NCI-H446 (cell line): ENCODE measurements at places on chromosomes 4 and X.
A peak's percentile ranks its signal among the peaks of the same experiment; 100 is the strongest.

GRCh38 chrX:13226214-13226613 lies 93.6 kb downstream of the ATXN3L start:
- DNase-seq: no peak

DNA sequence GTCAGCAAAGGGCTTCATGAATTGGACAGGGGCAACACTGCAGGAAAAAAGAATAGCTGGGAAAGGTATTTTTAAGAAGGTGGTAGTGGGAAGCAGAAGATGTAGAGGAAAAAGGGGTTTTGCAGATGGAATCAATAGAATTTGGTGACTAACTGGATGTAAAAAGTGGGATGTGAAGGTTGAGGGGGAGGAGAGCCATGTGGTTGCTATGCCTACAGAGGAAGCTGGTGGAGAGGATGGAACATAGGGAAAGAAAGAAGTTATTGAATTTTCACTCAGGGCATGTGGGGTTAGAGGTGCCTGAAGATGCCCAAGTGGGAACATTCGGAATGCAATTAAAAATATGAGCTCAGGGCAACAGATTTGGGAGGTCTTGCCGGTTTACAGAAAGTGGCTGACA lies 33.0 kb downstream of the REELD1 start:
- no peak for DNase-seq

DNA sequence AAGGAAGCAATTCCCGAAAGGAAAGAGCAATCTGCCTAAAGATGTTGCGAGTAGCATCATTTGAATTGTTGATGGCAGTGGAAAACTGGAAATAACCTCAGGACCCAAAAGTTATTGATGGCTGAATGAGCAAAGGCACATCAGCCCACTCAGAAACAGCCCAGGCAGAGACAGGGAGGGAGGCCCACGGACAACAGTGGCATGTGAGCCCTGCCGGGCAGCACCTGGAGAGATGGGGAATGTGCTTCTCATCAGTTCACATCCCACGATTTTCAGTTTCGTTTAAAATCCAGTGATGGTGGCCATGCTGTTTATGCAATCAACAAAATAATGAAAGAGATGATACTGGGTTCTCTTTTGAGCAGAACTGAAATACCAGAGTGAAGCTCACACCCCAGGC lies 80.0 kb downstream of the JAKMIP1 start:
- no peak for DNase-seq

DNA sequence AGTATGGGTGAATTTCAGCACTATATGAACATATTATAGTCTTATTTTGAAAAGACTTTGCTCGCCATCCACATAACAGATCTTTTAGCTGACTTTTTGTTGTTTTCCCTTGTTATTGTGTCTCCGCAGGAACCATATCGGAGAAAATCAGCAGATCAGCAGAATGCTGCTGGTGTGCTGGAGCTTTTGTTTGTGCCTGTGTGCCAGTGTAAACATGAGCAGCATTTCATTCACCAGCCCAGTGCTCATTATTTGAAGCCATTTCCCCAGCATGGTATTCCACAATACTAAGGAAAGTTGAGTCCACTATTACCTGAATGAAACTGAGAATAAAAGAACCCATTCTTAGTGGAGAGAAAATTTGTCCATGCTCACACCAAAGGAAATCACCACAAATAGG lies 261.8 kb upstream of the ARX start:
- DNase-seq: no peak

DNA sequence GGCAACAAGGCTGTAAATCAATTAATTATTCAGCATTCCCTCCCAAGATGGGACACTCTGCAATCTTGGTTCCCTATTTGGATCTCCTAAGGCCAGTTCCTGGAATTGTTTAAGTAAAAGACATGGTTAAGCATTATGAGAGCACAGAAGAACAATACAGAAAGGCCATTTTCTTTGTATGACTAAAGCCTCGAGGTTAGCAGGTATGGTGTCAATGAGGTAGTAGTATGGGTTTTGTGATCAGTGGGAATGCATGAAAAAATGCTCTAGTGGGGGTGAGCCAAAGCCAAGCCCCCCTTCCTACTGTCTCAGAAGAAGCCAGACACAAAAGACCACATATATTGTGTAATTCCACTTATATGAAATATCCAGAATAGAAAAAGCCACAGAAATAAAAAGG lies 61.7 kb upstream of the S100G start:
- no peak for DNase-seq

DNA sequence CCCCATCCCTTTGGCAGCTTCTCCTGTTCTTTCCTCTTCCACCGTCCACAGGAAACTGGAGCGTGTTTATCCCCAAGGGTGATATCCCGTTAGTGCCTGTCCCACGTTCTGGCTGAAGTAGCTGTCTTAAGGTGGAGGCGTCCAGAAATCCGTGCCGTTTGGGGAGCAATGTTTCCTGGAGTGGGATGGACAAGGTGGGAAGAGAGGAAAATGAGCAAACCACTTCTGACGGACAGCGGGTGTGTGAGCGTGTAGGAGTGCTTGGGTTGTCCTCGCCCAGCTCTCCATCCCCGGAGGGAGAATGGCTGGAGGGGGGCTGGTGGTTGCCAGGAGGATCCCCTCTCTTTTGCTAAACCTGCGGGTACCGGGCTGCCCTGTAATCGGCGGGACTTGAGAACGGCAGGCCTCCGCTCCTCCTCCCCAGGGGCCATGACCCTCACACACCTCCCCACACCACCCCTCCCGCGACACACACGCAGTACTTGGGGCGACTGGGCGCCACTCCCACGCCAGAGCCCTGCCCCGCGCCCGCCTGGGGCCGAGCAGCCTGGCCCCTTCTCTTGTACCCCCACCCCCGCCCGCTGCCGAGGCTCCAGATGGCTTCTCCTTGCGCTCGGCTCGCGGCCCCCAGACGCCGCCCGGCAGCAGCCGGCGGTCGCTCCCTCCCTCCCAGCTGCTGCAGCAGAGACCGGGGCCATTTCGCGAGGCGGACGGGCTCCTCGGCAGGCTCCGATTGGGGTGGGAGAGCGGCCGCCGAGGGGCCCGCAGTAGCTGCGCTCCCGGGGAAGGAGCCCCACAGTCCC lies 13.9 kb upstream of the PRDM8 start:
- DNase-seq: no peak

GRCh38 chrX:51420610-51421009 lies 75.8 kb downstream of the NUDT11 start:
- DNase-seq: no peak

DNA sequence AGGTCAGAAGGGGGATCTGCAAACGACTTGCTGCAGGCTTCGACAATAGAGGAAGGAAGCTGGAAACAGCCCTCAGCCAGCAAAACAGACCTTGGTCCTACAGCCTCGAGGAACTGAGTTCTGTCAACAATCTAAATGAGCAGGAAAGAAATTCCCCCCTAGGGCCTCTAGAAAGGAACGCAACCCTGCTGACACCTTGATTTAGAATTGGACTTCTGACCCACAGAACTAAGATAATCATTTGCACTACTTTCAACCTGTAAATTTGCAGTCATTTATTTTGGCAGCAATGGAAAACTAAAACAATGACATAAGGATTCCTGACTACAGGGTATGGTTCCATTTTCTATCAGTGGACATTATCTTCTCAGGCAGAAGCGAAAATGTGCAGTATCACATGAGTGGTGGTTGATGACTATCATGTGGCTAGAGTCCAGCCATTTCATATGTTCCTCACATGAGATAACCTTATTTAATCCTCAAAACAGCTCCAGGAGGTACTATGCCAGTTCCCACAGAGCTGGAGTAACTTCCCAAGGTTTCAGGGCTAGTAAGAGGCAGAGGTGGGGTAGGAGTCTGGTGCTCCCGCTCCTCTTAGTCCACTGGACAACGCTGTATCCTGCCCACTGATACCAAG lies 61.6 kb downstream of the SAT1 start:
- no peak for DNase-seq

- no peak for DNase-seq
Measured at GRCh38 chr4:83207497-83208101, 77.0 kb downstream of the COQ2 start.

GRCh38 chr4:14046642-14047041 lies 419.1 kb upstream of the BOD1L1 start:
- no peak for DNase-seq

DNA sequence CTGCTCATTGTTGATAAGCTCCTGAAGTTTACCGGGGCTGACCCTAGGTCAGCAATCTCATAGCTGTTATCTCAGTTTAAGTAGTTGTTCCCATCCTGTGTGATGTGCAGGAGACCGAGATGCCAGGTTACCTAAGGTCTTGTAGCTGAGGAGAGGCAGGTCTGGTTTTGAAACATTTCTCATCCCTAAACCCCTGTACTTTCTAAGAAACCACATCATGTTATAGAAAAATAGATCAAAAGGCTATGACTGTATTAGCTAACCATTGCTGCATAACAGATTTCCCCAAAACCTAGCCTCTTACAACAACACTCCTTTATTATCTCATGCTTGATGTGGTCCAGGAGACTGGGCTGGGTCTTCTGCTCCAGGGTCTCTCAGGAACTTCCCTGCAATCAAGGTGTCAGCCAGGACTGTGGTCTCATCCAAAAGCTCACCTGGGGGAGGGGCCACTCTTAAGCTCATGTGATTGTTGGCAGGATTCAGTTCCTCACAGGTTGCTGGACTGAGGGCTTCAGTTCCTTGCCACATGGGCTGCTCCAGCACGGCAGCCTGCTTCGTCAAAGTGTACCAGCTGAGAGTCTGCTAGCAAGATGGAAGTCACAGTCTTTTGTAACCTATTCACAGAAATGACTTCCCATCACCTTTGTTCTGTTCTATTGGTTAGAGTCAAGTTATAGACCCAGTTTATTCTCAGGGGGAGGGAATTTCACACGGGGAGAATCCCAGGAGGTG lies 60.9 kb upstream of the CLCN4 start:
- DNase-seq: no peak

DNA sequence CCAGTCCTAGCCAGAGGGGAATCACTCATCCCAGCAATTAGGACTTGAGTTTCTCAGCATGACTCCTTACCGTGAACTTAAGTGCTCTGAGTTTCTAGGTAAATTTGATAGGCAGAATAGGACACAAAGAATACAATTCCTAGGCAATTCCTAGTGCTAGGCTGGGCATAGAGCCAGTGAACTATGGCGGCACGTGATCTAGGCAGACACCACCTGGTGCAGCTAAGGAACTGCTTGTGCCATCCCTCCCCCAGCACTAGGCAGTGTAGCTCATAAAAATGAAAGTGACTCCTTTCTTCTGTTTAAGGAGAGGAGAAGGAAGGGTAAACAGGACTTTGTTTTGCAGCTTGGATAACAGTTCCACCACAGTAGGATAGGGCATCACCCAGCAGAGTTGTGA lies 736.3 kb upstream of the PCDH7 start:
- no peak for DNase-seq

- no peak for DNase-seq
Measured at GRCh38 chr4:18754180-18754579, 732.6 kb upstream of the LCORL start.

GRCh38 chr4:123840197-123840596 lies 443.6 kb downstream of the SPRY1 start:
- DNase-seq: no peak

GRCh38 chrX:24877854-24878650 lies 137.7 kb downstream of the ARX start:
- no peak for DNase-seq

- DNase-seq: no peak
Measured at GRCh38 chrX:17038277-17038676, 91.8 kb downstream of the REPS2 start.

DNA sequence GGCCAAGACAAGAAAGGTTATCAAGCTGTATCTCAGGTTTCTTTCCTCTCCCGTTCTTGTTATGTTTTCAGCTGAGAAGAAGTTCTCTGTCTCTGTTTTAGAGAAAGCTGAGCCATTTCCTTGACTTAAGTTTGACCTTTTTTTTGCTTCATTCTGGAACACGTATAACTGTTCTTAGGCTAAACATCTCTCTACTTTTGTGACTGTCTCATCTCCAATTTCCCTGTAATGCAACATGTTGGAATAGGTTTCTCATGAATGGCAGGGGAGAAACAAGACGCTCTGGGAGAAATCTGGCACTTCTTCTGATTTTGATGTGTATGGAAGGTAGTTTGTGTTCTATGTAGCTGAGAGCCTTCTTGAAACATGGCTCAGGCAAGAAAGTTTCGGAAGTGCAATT lies 36.2 kb upstream of the SFRP2 start:
- no peak for DNase-seq

GRCh38 chrX:130300010-130300282 lies 31.2 kb upstream of the ZNF280C start:
- no peak for DNase-seq

GRCh38 chr4:57504797-57505530 lies 394.8 kb upstream of the IGFBP7 start:
- DNase-seq: no peak

- DNase-seq: no peak
Measured at GRCh38 chrX:137352101-137352660, 213.7 kb upstream of the ZIC3 start.

DNA sequence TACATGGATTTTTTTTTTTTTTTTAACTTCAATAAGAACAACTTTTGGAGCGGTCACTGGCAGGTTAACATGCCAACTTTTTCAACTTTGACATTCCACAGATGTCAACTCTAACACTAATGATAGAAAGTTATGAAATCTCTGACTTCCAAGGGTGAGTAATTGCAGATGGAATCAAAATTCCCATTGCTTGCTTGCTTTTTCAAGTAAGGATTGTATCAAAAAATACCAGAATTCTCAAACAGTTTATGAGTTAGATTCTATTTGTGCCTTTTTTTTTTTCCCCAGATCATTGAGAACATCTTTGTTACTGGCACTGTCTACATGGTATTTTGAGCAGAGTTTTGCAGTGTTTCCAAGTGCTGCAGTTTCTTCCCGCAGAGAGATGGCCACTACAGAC lies 50.3 kb upstream of the OTUD4 start:
- DNase-seq: no peak

GRCh38 chr4:110627977-110628662 lies 5.2 kb upstream of the PITX2 start:
- DNase-seq: no peak

DNA sequence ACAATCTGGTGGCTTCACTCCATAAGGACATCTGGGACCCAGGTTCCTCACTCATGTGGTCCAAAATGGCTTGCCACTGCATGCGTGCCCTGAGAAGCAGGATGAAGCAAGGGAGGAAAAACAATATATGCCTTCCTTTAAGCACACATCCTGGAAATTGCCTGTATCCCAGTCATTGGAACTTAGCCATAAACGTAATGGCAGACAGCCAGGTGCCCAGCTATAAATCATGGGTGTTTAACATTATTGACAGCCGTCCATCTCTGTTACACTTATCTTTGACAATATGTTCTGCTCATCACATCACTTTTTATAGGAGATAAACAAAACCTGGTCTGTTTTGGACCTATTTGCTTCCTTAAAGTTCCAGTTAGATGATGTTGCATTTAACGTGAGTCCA lies 181.0 kb downstream of the AASDH start:
- peak; percentile 41 for DNase-seq

GRCh38 chr4:142974328-142974727 lies 128.2 kb upstream of the INPP4B start:
- DNase-seq: no peak

GRCh38 chr4:2168469-2169319 lies 73.2 kb downstream of the HAUS3 start:
- DNase-seq: no peak

DNA sequence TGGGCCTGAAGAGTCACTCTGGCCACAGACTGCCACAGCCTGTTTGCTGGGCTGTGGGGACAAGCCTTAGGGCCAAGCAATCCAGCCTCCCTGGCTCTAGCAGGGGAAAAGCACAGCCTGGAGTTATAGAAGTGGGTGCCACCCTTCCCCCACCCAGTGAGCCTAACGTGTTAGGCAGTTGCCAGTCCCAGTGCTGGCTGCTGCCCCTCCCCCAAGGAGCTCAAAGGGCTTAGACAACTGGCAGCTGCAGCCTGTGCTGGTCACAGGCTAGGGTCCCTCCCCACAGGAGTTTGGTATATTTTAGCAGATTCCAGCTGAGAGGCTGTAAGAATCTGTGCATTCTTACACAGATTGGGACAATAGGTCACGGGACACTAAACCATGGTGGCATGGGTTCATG lies 370.3 kb upstream of the FGF16 start:
- no peak for DNase-seq
